ENCODE measurements at places on chromosomes 7 and 10.

DNA sequence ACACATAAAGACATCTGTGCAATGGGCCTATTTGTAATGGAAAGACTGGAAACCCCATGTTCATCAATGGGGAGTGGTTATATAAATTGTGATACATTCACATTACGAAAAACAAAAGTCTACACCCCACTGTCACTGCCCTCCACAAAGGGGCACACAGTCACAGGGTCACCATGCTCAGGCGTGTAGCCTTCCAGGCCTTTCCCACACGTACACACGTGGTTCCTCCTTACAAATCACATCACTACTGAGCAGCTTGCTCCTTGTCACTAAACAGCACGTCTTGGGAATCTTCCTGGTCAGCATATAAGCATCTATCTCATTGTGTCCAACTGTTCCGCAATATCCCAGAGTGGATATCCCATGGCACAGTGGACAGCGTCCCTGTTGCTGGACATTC lies 163.1 kb downstream of the SLIT1 start:
- DNase-seq, result no peak

DNA sequence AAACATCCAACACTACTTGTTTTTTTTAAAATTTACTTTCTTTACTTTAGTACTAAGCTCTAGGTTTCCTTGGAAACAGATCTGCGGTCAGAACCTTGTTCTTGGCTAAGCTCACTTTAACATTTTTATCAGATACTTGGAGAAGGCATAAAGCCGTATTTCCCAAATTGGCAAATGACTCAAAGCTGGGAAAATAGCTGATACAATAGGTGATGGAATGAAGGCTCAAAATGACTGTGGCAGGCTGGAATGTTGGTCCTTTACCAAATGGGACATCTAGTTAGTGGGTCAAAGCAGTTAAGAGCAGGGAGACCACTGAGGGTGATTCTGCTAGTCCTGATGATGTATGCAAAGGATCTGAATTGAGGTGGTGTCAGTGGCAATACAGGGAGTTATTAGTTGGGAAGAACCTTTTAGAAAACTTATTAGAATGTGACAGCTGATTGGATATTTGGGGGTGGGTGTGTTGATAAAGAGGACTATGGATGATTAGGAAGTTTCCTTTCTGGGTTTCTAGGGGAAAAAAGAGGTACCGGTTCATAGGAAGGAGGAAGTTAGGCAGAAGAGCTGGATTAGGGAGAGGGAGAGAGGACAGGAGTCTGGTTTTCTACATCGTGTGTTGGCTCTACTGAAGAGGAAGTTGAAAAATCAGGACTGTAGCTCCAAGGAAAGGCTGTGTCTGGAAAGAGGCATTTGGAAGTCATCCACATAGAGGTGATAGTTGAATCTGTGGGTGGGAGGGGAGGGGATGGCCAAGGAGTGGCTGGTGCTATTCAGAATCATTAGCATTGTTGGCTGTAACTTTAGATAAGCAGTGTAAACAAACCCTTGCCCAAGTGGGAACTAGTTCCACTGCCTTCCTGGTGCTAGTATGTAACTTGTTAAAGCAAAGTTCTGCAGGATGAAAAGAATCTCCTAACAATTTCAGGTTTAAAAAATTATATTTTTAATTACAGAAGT lies 13.1 kb downstream of the PLCE1 start:
- no peak for DNase-seq

DNA sequence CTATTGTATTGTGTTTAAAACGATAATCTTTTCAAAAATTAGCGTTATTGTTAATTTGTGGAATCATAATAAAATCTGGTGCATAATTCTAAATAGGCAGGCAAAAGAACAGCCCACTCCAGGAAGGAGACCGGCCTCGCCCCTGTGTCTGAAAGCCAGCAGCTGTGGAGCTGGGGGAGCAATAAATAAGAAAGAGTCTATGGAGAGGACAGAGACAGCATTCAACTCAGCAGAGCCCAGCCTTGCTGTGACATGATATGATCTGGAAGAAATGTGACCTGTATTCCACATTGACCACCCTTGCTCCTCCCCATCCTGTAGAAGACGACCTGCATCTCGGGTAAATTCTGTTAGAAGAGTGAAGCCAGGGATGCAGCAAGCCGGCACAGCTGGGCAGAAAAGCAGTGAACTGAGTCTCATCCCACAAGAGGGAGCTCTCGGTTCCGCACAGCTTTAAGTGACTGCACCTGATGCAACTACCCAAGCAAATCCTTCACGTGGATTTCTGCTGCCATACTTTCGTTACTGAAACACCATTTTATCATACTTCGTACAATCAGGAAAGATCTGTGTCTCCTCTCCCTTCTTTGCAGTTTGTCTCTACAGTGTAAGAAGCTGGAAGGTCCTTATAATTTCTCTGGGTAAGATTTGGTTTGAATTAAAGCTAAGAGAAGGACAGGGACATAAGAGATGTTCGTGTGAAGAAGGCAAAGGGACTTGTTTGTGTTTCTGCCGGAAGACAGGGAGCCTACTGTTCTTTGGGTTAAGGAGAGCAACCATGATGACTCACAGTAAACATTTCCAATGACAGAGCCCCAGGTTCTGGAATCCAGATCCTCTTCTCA lies 427.1 kb downstream of the GPAM start:
- DNase-seq, result no peak

GRCh38 chr7:3028071-3028757 lies 15.5 kb downstream of the CARD11 start:
- DNase-seq, result peak; percentile 3

- no peak for DNase-seq
These were observed 7.7 kb downstream of the CCDC136 start for GRCh38 chr7:128799451-128799850.

GRCh38 chr7:109131141-109131540 lies 561.5 kb downstream of the DNAJB9 start:
- DNase-seq, result no peak

All from stimulated activated CD8-positive, alpha-beta memory T cell treated with anti-CD3 and anti-CD28 coated beads, Interleukin-12 subunit alpha, Interleukin-12 subunit beta, amount 100 ng/mL, for 1 hour (primary cell).